ENCODE measurements at places on chromosomes 3 and 15.

DNA sequence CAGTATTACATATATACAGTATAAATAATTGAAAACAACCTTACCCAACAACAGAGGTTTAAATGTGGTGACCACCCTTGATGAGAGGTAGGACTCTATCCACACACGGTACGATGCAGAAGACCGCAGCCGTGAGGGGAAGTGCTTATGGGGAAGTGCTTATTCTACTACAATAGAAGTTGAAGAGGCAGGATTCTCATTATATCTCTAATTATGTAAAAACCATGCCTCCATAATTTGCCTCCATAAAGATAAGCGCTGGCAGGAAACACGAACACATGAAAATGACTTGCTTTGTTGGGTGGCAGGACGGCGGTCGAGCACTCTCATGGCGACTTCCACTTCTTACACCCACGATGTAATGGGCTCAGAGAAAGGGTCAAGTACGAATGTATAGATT, 7.2 kb upstream of the MUC13 start:
- peak; percentile 18 for DNase-seq

GRCh38 chr3:143090486-143090885, 29.1 kb upstream of the CHST2 start:
- no peak for DNase-seq

GRCh38 chr3:15728766-15729165, 69.0 kb downstream of the ANKRD28 start:
- no peak for DNase-seq

GRCh38 chr3:107765524-107765923, 242.8 kb downstream of the BBX start:
- DNase-seq: no peak

DNA sequence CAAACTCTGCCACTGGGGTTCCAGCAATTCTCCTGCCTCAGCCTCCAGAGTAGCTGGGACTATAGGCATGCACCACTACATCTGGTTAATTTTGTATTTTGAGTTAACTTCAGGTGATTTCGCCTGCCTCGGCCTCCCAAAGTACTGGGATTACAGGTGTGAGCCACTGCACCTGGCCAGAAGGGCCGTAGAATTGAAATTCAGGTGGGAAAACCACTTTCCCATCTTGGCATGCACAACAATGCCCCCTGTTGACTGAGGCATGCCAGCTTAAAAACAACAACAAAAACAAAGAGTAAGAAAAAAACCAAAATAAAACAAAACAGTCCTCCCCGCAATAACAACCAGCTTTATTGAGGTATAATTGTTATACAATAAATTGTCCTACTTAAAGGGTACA, 32.6 kb upstream of the RAB11A start:
- no peak for DNase-seq

GRCh38 chr3:144265542-144266100, 294.0 kb downstream of the DIPK2A start:
- no peak for DNase-seq

GRCh38 chr3:9279966-9280365, 30.5 kb upstream of the SRGAP3 start:
- DNase-seq: no peak

GRCh38 chr15:41474436-41474835, 19.2 kb upstream of the ITPKA start:
- DNase-seq: no peak

- no peak for DNase-seq
Measured at GRCh38 chr15:38398134-38398533, 55.8 kb upstream of the FAM98B start.

DNA sequence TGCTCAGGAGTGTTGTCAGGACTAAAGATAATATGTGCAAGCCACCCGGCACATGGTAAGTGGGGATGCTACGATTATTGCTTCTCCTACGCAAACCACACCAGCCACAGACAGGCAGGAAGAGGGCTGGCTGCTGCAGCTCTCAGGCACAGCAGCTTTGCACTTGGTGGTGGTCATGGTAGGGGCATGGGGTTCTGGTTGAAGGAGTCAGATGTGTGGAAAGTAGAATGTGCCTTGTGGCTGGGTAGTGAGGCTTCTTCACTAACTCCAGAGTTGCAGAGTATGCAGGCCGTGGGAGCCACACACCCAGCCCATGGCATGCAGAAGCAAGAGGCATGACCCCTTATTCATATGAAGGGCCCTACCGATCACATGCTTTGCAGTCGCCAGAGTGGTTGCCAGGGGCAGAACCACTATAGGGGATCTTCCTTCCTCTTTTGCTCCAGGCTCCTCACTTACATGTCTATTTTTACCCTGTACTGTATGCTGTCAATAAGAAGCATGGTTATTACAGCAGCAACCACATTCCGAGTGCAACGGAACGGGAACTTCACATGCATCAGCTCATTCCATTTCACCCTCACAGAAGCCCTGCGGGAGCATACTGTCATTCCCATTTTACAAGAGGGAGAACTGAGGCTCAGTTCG, 59.2 kb upstream of the HERC1 start:
- peak; percentile 55 for DNase-seq

DNA sequence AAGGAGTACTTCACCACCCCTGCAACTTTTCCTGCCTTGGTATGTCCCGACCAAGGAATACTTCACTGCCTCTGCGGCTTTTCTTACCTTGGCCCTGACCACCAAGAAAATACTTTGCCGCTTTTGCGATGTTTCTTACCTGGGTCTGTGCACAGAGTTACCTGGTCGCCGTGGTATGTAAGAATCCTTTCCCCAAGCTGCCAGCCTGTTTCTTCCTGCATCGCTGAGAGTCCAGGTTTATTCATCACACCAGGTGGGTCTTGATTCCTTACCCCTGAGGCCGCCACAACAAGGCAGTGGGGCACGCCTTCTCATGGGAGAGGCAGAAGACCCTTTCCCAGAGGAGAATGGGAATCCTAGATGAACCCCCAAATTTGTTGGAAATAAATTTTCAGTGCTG, 511.3 kb downstream of the EDEM1 start:
- DNase-seq: no peak

GRCh38 chr3:114942773-114943172, 204.3 kb downstream of the ZBTB20 start:
- no peak for DNase-seq

DNA sequence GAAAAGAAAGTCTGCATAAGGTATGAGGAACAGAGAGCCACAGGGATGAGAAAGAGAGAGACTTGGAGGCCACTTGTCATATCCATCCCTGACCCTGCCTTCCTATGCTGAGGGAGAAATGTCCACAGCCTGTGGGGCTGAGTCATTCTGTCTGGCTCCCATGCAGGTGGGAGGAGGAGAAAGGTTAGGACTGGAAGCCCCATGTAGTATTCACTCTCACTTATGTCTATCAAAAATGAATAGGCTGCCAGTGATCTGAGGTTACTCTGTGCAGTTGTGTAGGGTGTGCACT, 71.3 kb downstream of the RAB11A start:
- DNase-seq: no peak

GRCh38 chr3:30435861-30436331, 170.5 kb upstream of the TGFBR2 start:
- no peak for DNase-seq

DNA sequence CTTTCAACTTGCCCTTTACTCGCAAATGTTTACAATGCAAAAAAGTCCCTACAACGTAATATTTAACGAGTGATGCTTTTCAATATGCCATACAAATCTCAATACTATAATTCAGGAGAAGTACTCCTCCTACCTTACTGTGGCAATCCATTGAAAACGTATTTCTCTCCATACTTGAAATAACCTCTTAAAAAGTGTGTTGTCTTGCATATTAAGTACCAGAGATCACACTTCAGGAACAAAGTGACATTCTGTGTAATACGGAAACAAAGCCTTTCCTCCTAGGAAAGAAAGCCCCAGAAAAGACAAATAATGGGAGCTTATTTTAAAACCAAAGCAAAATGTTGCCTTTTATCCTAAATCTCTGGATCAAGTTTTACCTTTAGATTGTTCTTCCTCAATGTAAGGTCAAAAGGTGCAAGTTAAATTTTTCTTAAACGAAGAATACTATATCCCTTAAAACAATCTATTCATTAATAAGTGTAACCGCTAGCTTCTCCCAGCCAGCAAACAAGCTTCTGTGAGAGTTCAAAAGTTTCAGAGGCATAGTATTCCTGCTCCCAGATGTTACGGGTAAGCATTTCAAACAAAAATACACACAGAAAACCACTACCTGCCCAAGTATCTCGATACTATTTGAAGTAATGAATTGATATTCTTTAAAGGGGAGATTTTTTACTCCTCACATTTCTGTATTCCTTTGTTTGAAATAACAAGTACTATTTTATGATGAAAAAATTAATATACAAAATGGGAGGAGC, 1.7 kb downstream of the TJP1 start:
- no peak for DNase-seq

GRCh38 chr3:141392897-141393734, 24.8 kb downstream of the ZBTB38 start:
- no peak for DNase-seq

GRCh38 chr15:81516012-81516411, 142.0 kb upstream of the TMC3 start:
- DNase-seq: no peak

DNA sequence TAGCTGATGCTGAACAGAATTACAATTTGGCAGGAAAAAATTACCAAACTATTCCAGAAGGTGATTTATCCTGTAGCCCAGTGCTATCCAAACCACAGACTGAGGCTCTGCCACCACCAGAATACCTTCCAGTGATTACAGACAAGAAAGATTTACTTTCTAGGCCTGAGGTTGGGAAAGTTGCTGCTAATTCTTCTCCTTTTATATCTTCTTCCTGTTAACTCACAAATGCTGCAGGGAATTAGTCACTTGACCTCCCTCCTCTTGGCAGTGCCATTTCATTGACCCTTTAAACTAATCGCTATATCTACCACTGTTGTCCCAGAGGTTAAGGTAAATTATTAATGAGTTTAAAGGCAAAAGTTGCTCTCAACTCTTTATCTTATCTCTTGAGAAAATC, 118.4 kb downstream of the CTNNB1 start:
- no peak for DNase-seq

GRCh38 chr15:73921254-73921925, 4.9 kb upstream of the LOXL1 start:
- DNase-seq: no peak

GRCh38 chr15:101046826-101047225, 127.7 kb downstream of the LRRK1 start:
- no peak for DNase-seq

DNA sequence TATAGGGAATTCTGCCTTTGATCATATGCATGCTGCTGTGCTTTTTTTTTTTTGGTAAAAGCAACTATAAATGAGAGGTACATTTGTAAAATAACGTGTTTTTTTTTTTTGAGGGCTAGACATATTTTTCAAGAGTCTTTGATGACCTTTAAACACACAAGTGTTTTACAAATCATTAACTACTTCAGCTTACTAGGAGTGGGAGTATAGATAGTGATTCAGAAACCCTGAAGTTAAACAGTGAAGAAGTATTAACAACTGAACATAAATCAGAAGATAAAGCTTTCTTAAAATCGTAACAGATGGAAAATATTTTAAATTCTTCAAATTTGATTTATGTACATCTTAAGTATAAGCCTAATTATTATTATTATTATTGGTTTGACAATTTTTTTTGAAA, 2.9 kb upstream of the GMNC start:
- DNase-seq: no peak
